Spinal cord (tissue), 10 donors: ENCODE measurements at places on chromosomes 6 and 20. TPM values are rescaled to one million over a fixed set of nuclear protein-coding genes. Genes with fewer than 3 reads are reported as not detected.

GRCh38 chr6:146910611-146911010 lies 293.6 kb upstream of the STXBP5 start:
- no peak for DNase-seq

DNA sequence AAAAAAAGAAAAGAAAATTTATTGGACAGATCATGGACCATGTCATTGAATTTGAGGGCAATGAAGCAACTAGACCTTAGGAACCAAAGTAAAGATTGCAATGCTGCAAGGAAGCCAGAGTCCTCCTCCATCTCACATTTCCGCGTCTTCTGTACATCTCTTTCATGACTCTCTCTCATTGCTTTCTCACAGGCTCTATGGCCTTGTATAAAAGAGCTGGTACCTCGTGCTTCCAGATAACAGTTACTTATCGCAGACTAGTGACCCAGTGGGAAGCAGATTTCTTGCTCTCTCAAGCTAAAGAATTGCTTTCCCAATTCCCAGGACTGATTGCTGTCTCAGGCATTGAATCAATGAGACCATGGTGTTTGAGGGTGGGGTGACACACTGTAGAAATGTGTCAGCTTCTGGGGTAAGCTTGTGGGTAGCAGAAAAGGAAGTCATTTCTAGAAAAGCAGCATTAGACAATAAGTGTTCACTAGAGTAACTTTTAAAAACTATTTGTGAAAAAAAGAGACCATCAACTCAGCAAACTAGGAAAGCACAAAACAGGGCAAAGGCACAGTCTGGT lies 635.3 kb downstream of the UTRN start:
- no peak for DNase-seq

Gene CASS4
- 1.5 TPM for total RNA-seq

- DNase-seq: no peak
Observed at GRCh38 chr20:32672394-32672981, 1.3 kb downstream of the C20orf203 start.

DNA sequence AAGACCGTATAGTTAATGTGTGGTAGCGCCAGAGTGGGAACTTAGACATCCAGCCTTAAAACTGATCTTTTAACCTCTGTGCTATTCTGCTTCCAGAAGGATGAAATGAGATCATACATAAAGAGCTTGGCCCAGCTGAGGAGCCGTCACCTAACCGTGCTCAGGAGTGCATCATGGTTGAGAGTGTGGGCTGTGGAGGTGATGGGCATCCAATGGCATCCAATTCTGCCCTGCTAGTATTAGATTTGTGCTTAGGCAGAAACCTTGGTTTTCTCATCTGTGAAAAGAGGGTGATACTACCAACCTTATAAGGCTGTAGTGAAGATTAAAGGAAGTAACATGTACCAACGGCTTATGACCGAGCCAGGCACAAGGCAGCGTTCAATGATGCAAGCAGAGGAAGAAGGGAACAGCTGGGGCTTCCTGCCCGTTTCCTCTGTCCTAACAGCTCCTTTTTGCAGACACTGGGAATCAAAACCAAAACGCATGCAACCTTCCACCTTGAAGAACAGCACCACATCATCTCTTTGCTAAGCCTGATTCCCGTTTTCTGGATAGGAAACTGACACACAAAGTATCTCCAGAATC lies 1.3 kb downstream of the SLC22A16 start:
- DNase-seq: no peak

- no peak for DNase-seq
Observed at GRCh38 chr6:14371530-14371929, 254.0 kb downstream of the CD83 start.

- DNase-seq: no peak
Observed at GRCh38 chr6:133809406-133809805, 79.5 kb upstream of the TCF21 start.

DNA sequence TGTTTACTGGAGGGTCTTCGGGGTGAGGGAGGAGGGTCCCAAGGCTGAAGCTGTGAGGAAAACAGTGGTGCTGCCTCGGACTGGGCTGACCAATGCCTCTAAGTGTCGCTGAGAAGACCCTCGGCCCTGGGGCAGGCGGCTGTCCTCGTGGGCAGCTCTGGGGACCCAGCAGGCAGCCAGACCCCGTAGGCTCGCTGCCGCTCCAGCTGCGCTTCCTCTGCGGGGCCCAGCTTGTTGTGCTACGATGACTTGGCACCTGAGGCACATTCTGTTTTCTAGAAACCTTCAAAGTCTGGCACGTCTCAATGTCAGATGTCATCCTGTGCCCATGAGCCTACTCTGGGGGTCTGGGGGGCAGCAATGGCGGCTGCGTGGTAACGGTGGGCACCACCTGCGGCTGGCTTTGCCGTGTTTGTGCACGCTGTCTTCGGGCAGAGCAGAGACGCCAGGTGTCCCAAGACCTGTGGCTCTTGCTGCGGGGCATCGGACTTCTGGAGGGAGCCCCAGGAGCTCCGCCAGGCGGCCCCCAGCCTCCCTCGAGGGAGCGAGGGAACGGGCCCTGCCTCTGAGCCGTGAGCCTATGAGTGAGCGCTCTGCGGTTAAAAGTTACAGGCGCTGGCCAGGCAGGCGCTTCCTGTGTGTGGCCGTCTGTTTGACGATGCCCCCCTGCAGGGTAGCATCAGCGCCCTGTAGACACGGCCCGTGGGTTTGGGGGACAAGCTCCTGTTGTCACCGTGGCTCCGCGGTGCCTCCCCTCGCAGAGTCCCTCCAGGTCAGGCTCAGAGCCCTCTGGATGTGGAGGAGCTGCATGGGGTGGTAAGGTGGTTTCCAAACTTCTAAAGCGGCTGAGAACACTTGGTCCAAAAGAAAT lies 6.8 kb downstream of the SLC17A9 start:
- DNase-seq: no peak

Gene HMGN4
- 81.1 TPM for total RNA-seq

GRCh38 chr6:14021449-14021848 lies 96.1 kb upstream of the CD83 start:
- no peak for DNase-seq

Gene PCMT1
- total RNA-seq: 173 TPM

Gene HAO1
- not detected for total RNA-seq
